H7 (cell line): ENCODE measurements at places on chromosomes 3 and 15.

DNA sequence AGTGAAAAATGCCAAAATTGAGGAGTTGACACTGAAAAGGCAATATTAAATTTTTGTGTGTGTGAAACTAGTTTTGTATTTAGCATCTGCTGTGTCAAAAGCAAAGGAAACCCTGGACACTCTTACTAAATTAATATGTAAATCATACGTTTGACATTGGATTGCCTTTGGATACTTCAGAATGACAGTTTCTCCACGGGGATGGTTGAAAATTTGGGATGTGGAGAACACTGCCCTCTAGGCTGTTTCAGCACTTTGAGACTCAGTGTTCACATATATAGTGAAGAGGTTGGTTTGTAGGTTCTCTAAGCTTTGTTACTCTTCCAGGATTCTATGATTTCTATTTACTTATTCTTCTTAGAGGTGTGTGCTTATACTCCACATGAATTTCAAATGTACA is 3.0 kb downstream of the ROBO2 start:
- peak; percentile 23 for DNase-seq

- no peak for DNase-seq
Measured at GRCh38 chr3:105355408-105356061, 11.2 kb upstream of the ALCAM start.

DNA sequence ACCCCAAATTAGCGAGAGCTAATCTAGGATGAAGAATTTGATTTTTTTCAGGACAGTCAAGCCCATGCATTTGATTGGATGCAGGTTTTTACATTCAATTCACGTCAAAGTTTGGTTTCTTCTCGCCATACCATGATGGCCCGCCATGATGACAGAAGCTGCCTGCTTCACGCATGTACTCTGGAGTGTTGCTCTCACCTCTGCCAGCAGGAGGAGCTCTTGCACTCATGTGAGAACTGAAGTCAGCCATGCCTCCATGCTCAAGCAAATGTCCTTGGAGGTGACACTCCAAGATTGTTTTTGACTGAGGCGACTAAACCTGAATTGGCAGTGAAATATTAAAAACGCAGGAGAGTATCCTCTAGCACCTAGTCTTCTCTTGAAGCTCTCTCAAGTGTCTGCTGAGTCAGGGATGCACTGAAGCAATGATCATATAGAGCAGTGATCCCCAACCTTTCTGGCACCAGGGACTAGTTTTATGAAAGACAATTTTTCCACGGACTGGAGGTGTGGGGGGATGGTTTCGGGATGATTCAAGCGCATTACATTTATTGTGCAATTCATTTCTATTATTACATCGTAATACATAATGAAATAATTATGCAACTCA is 120.9 kb downstream of the SAMMSON start:
- peak; percentile 51 for DNase-seq

- no peak for DNase-seq
Measured at GRCh38 chr3:175777495-175777894, 918.4 kb downstream of the NAALADL2 start.

DNA sequence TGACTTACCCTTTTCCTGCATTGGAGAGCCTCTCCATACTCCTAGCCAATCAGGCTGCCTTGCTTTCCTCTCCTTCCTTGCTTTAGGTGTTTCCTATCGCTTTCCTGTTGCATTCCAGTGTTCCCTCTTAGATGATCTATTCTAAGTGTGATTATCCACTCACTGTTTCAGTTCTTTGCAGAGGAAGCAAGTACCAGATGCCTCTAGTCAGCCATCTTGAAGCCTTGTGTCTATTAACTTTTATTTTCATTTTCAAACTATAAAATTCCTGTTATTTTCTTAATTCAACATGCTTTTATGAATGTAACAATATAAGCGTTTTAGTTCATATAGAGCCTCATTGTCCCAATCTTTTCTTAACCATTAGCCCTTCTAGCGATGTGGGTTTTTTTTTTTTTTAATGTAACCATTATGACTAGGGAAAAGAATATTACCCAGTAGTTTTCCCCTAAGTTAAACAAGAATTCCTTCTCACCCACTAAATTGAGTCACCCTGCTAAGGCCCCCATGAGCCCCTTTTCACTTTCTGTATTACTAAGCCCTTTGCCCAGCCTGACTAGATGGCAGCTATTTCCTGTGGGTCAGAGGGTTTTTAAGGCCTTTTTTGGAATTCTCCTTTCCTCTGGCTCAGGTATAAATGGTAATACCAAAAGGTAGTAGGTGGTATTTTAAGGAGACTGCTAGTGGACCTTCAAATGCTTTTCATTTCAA is 229.4 kb upstream of the CTNNB1 start:
- DNase-seq: no peak

DNA sequence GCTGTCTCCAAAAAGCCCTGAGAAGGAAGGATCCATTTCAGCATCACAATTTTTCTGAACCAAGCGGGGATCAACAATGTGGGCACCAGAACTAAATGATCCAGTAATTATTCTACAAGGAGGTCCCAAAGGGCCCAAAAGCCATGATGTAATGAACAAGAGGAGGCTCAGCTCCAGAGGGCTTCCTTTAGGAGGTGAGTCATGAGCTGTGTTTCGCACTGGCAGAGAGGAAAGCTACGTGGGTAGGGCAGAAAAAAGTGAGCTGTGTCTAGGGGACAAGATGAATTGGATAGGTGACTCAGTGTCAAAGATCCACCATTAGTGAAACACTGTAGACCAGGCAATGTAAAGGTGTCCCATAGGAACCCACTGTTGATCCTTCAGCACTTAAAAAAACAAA is 113.4 kb downstream of the RORA start:
- no peak for DNase-seq

- peak; percentile 64 for DNase-seq
Measured at GRCh38 chr15:28260722-28261121, 61.3 kb downstream of the HERC2 start.

- no peak for DNase-seq
Measured at GRCh38 chr15:96402403-96402802, 71.9 kb downstream of the NR2F2 start.

DNA sequence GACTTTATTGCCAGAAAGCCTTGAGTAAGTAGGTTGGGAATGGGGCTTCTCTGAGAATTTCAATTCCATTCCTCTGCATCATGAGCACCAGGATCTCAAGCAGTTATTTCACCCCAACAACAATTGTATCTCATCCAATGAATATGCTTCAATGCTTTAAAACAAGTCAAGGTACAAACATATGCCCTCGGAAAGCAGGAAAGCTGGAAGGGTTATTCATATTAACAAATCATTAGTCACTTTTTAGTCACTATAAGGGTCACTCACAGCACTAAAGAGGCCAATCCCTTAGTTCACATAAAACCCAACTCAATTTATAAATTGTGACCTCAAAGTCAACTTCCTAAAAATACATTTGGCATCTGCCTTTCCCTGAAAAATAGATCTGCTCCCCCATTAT is 16.2 kb downstream of the MB21D2 start:
- DNase-seq: no peak

DNA sequence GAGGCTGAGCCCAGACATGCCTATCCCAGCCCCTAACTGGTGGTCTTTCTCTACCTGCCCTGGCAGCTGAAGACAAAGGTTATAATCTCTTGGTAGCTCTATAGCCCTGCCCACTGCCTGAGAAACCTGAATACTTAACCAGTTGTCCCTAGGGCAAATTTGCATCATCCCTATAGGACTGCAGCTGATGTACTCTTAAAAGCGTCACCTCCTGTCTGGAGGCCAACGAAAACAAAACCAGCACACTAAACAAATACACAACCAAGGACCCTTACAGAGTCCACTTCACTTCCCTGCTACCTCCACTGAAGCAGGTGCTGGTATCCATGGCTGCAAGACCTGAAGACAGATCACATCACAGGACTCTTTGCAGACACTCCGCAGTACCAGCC is 98.0 kb downstream of the KCNAB1 start:
- DNase-seq: no peak

DNA sequence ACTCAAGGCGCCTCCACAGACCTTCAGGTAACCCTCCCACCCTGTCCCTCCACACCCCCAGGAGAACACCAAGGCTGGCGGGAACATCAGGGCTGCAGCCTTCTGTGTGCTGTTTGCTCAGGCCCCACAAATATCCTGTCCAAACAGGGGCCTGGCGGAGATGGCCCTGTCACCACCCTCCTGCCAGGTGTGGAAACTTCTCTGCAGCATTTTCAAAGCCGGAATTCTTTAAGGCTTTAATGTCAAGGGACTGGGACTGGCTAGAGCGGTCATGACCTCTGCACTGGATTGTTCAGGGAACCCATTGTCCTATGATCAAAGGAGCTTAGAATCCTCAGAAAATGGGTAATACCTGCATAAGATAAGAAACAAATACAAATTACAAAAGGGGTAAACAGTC is 46.6 kb downstream of the FBLN2 start:
- peak; percentile 35 for DNase-seq

- no peak for DNase-seq
Measured at GRCh38 chr3:141942006-141942405, 65.6 kb downstream of the ATP1B3 start.

GRCh38 chr3:146575636-146576035 is 29.5 kb downstream of the PLSCR5 start:
- no peak for DNase-seq

DNA sequence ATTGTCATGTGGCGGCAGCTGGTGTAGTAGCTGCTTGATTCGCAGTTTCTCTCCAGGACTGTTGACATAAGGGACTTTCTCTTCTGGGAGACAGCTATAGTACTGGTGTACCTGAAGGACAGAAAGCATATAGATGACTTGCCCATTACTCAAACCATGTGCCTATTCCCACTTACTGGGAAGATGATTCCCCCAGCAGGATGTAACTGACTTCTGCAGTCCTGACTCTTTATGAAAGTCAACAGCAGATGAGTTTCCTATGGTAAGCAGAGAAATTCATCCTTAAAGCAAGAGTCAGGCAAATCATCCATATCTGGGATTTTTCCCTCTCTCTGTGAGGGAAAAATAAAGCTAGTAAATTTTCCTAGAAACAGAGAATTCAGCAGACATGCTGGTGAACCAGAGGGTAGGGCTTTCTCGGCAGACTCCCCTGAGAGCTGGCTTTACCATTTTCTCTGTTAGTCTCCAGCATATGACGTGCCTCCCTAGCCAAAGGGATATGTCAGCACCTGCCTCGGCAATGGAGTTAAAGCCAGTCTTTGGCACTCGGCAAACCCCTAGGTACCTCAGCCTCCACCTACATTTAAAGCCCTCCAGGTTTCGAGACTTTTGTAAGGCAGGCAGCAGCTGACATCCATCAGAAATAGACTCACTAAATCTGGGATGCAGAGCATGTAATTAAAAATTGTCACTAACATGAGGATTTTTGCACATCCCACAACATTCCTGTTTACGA is 62.1 kb downstream of the PRICKLE2 start:
- peak; percentile 38 for DNase-seq

- peak; percentile 54 for DNase-seq
Measured at GRCh38 chr15:68204776-68205557, at the start of gene CALML4. CALML4 (minus strand) TSS chr15:68205332; CDS start chr15:68205247, 85 bp downstream.

GRCh38 chr3:170107941-170108340 is 70.1 kb downstream of the GPR160 start:
- no peak for DNase-seq

- no peak for DNase-seq
Measured at GRCh38 chr3:147915057-147915456, 505.9 kb downstream of the ZIC1 start.

DNA sequence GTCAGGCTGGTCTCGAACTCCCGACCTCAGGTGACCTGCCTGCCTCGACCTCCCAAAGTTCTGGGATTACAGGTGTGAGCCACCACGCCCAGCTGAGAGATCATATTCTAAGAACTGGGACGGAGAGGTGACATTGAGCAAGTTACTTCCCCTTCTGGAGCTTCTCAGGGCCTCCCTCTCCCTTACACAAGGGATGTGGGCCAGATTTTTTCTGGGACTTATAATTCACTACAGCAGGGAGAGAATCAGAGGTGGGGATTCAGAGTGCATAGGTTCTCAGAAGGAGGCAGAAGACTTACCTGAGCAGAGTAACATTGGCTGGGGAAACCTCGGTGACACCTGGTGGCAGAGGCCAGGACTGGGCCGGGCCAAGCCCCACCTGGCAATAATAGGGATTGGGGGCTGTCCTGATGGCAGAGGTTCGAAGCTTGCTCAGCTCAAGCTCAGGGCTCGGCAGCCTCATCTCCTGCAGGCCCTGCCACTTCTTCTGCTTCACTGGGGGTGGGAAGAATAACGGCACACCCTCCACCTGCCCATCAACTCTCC is 6.8 kb downstream of the LTK start:
- DNase-seq: peak; percentile 77

DNA sequence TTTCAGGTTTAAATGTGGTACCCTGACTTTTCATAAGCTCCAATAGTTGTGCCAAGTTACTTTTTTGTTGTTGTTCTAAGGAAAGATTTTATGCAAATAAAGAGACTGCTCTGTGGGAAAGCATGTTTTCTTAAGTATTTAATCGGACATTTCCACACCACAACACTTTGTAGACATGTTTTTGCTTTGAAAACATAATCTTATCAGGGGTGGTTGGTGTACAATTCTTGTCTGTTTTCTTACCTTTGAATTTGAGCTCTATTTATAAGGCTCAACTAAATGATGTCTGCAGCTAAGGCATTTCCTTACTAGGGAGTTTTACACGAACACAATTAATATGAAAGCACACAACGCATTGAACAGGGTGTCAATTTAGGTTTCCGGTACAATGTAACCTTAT is 81.5 kb upstream of the CDIN1 start:
- no peak for DNase-seq

- DNase-seq: no peak
Measured at GRCh38 chr15:90423801-90424319, 35.8 kb downstream of the IQGAP1 start.

DNA sequence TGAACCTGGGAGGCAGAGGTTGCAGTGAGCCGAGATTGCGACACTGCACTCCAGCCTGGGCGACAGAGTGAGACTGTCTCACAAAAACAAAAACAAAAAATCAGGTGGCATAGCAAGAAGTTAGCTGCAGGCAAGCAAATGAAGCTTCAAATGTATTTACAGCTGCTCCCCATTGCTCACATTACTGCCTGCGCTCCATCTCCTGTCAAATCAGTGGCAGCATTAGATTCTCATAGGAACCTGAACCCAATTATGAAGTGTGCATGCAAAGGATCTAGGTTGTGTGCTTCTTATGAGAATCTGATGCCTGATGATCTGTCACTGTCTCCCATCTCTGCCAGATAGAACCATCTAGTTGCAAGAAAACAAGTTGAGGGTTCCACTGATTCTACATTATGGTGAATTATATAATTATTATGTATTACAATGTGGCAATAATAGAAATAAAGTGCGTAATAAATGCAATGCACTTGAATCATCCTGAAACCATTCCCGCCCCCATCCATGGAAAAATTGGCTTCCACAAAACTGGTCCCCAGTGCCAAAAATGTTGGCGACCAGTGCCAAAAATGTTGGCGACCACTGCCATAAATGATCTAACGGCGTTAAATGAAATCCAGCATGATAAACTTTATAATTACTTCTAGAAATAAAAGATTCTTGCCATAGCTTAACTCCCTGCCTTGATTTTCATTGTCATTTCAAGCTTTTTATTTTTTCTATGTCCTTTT is 616.7 kb upstream of the NAALADL2 start:
- no peak for DNase-seq

GRCh38 chr3:133455960-133456359 is 56.1 kb downstream of the BFSP2 start:
- DNase-seq: no peak

GRCh38 chr3:12990781-12991480 is 82.3 kb downstream of the IQSEC1 start:
- no peak for DNase-seq
